ENCODE measurements at places on chromosomes 11 and 22. TPM values are rescaled to one million over a fixed set of nuclear protein-coding genes. Genes with fewer than 3 reads are reported as not detected.

OR1S2 gene
- polyA plus RNA-seq: not detected

TMEM135 gene
- 16.4 TPM for polyA plus RNA-seq

OR52N4 gene
- 0.33 TPM for polyA plus RNA-seq

OR8D4 gene
- not detected for polyA plus RNA-seq

TBX10 gene
- not detected for polyA plus RNA-seq

MFRP gene
- polyA plus RNA-seq: 0.09 TPM

SYT9 gene
- 15.5 TPM for polyA plus RNA-seq

QSER1 gene
- 28.7 TPM for polyA plus RNA-seq

C11orf16 gene
- 1.1 TPM for polyA plus RNA-seq

ACR gene
- 0.98 TPM for polyA plus RNA-seq

TMEM191B gene
- polyA plus RNA-seq: 11.7 TPM

MRGPRE gene
- polyA plus RNA-seq: 1.5 TPM

OR52M1 gene
- polyA plus RNA-seq: not detected

MS4A12 gene
- not detected for polyA plus RNA-seq

YAP1 gene
- 58.5 TPM for polyA plus RNA-seq

MOGAT2 gene
- 0.29 TPM for polyA plus RNA-seq

ZFTA gene
- polyA plus RNA-seq: 35.2 TPM

MEN1 gene
- 39.3 TPM for polyA plus RNA-seq

CHST1 gene
- 57.0 TPM for polyA plus RNA-seq

RHOD gene
- polyA plus RNA-seq: 1.3 TPM

All from spinal cord (tissue), 10 donors.